ENCODE measurements at places on chromosomes 6 and 20.

DNA sequence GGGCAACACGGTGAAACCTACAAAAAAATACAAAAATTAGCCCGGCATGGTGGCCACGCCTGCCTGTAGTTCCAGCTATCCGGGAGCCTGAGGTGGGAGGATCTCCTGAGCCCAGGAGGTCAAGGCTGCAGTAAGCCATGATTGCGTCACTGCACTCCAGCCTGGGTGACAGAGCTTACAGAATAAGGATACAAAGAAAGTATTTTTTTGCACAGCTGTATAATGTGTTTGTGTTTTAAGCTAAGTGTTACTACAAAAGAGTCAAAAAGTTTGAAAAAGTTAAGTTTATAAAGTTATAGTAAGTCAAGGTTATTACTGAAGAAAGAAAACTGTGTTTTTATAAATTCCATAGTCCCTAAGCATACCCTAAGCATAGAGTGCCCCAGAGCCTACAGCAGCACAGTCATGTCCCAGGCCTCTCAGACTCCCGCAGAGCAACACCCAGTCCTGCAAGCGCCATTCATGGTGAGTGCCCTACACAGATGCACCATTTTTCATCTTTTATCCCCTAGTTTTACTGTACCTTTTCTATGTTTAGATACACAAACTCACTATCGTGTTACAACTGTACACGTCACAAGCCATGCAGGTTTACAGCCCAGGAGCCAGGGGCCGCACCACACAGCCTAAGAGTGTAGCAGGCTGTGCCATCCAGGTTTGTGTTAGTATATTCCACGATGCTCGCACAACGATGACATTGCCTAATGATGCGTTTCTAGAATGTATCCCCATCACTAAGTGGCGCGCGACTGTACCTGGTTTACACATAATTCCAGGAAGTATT lies 22.4 kb downstream of the TAF4 start:
- no peak for DNase-seq

DNA sequence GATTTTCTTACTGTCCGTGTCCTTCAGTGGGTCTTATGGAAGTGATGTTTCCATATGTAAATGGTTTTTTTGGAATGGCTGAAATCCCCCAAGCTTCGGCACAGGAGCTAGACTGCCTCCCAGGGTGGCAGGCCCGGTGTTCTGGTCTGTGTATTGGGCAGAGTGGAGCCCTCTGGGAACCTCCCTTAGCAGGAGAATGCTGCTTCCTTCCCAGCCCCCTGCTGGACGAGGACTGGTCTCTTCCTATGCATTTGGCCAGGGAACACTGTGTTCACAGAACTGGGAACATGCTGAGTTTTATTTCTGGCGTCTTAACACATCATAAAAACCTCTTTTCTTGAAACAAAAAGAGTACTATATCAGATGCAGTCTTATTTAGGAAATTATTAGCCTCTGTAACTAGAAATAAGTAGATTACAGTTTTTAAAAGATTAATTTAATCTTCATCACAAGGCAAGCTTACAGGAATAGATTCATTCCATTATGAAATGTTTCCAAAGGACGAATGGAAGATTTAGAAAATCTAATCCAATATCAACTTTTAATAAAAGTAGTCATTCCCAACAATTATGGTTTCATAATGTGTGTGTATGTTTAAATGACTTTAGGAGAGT lies 56.6 kb downstream of the SYTL3 start:
- DNase-seq, result no peak

GRCh38 chr20:5751856-5752255 lies 1.7 kb downstream of the SHLD1 start:
- DNase-seq, result no peak

- DNase-seq, result no peak
Observed at GRCh38 chr20:51311636-51312479, 230.7 kb downstream of the NFATC2 start.

- no peak for DNase-seq
Observed at GRCh38 chr6:167328086-167328485, 3.2 kb downstream of the TTLL2 start.
